ENCODE measurements at places on chromosomes 7 and 10. TPM values are rescaled to one million over a fixed set of nuclear protein-coding genes. Genes with fewer than 3 reads are reported as not detected.

Gene KIF11
- 59.3 TPM for total RNA-seq

Gene ERVW-1
- not detected for total RNA-seq

Gene TAS2R39
- not detected for total RNA-seq

Gene ECHDC3
- total RNA-seq = 3.5 TPM

DNA sequence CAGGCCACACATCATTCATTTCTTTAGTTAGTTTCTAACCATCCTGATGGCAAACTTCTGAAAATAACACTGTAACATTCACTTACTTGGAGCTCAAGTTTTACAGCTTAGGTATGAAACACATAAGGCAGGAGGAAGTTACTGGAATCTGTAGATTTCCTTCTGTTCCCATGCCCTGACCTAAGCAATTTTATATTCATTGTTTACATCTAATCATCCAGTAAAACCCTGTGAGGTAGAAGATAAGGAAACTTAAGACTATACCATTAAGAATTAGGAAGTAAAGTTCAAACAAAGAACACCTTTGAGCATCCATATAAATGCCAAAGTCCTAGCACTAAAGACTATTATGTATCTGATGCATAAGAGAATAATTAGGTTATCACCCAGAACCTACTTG lies 19.5 kb downstream of the RALA start:
- H3K36me3 ChIP-seq = peaks cover 8% of the 10 kb centered on the region
- H3K4me3 ChIP-seq = no peak overlapping the region
- H3K4me1 ChIP-seq = peaks cover 66% of the 10 kb centered on the region
- no peaks in the 10 kb centered on the region for H3K27me3 ChIP-seq

DNA sequence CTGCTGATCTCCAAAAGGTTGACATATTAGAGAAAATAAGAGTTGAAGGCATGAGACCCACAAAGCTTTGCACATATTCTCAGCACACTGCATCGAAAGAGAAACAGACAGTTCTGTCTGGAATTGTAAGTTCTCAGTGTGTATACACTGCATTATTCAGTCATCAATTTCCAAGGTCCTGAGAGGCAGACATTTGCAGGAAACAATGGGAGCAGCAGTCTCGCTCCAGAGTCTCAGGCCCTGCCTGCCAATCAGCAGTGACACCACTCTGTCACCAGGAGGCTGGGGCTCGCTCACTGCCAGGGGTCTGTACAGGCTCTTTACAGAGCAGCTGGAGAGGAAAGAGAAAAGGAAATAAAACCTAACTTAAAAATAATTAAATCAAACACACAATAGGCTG lies 36.3 kb downstream of the JAZF1 start:
- H3K27ac ChIP-seq = no peak overlapping the region
- H3K4me1 ChIP-seq = peaks cover 30% of the 10 kb centered on the region
- no peak overlapping the region for H3K4me3 ChIP-seq
- no peak for DNase-seq

- H3K27ac ChIP-seq = no peak overlapping the region
- H3K4me1 ChIP-seq = no peaks in the 10 kb centered on the region
- no peak overlapping the region for H3K4me3 ChIP-seq
- no peaks in the 10 kb centered on the region for H3K27me3 ChIP-seq
- H3K36me3 ChIP-seq = no peaks in the 10 kb centered on the region
- DNase-seq = no peak
Observed at GRCh38 chr7:126608339-126608776, 644.4 kb downstream of the GRM8 start.

- H3K36me3 ChIP-seq = peaks cover 55% of the 10 kb centered on the region
- peaks cover 60% of the 10 kb centered on the region for H3K4me1 ChIP-seq
- no peak for DNase-seq
Observed at GRCh38 chr7:92749327-92749755, 87.0 kb downstream of the CDK6 start.

- H3K27ac ChIP-seq = peak overlapping the region; percentile 75
- DNase-seq = peak; percentile 84
- H3K4me1 ChIP-seq = peaks cover 36% of the 10 kb centered on the region
- no peaks in the 10 kb centered on the region for H3K27me3 ChIP-seq
Observed at GRCh38 chr7:1028775-1029636, 15.3 kb upstream of the GPR146 start.

DNA sequence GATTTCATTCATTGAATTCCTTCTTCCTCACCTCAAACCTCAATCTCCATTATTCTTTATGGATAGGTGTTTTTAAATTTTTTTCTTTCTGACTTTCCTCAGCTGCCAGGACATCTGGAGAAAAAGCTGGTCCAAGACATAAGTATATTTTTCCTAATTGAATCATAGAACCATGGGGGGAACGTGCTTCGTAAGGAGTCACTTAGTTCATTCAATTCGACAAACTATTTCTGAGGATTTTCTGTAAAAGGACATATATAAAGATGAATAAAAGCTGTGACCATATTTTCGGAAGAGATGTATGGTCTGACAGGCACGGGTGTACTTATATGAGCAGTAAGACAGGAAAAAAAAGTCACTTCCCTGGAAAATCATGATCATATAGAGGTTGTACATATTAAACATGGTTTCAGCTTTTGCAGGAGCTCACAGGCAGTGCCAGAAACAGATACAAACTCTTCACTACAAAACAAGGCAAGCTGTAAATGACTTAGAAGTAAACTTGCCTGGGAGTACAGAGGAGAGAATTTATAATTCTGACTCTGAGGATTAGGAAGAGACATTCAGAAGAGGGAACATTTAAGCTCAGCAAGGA lies 88.2 kb upstream of the EGR2 start:
- H3K4me3 ChIP-seq = no peak overlapping the region
- peaks cover 7% of the 10 kb centered on the region for H3K4me1 ChIP-seq
- no peak for DNase-seq
- no peaks in the 10 kb centered on the region for H3K36me3 ChIP-seq
- peaks cover 27% of the 10 kb centered on the region for H3K27me3 ChIP-seq
- no peak overlapping the region for H3K27ac ChIP-seq

GRCh38 chr10:14243221-14243620 lies 87.5 kb downstream of the FRMD4A start:
- no peaks in the 10 kb centered on the region for H3K36me3 ChIP-seq
- H3K4me3 ChIP-seq = no peak overlapping the region
- DNase-seq = no peak
- no peak overlapping the region for H3K27ac ChIP-seq

Data from activated CD4-positive, alpha-beta T cell treated with anti-CD3 and anti-CD28 coated beads for 36 hours (primary cell).